ENCODE measurements at places on chromosomes 6 and 20. TPM values are rescaled to one million over a fixed set of nuclear protein-coding genes. Genes with fewer than 3 reads are reported as not detected.

The CYP21A2 gene
- total RNA-seq = 0.14 TPM

DNA sequence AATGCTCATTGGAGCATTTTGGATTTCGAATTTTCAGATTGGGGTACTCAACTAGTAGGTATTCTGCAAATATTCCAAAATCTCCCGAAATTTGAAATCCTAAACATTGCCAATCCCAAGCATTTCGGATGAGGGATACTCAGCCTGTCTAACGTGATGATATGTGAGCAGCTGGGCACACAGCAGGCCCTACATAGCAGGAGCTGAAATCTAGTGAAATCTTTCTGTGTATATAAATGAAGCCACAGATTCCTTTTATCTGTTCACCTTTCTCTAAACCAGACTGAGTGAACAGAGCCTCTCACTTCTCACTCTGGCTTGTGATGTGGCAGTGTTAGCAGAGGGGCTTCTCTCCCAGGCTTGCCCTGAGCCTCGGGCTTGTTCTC is 17.8 kb downstream of the STX16 start:
- H3K4me3 ChIP-seq = no peak overlapping the region
- no peak overlapping the region for H3K27ac ChIP-seq
- DNase-seq = no peak
- no peaks in the 10 kb centered on the region for H3K27me3 ChIP-seq
- peaks cover 30% of the 10 kb centered on the region for H3K36me3 ChIP-seq

DNA sequence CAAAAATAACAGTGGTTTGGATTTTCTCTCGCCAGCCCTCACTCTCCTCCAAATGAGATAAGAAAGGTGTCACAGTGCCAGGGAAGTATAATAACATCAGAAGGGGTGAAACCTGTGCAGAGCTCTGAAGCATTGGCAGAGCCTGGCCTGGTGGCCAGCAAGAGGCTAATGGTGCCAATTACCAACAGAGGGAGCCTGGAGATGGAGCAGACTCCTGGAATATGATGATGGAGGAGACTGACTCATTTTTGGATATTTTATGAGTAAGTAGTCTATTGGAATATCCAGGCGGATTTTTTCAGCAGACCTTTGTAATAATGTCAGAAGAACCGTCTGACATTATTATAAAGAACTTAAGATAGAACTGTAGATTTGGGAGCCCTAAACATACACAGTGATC is 442.6 kb upstream of the MARCKS start:
- no peaks in the 10 kb centered on the region for H3K27me3 ChIP-seq
- no peak for DNase-seq
- no peak overlapping the region for H3K4me3 ChIP-seq
- H3K36me3 ChIP-seq = peaks cover 3% of the 10 kb centered on the region
- no peak overlapping the region for H3K27ac ChIP-seq
- H3K4me1 ChIP-seq = peaks cover 18% of the 10 kb centered on the region

The SRSF12 gene
- total RNA-seq = 3.9 TPM

GRCh38 chr6:30154709-30155519 is 6.1 kb downstream of the TRIM10 start:
- H3K4me3 ChIP-seq = peak overlapping the region; percentile 26
- peak overlapping the region; percentile 58 for H3K27ac ChIP-seq
- H3K27me3 ChIP-seq = peaks cover 75% of the 10 kb centered on the region
- H3K36me3 ChIP-seq = no peaks in the 10 kb centered on the region
- no peak for DNase-seq
- peaks cover 20% of the 10 kb centered on the region for H3K4me1 ChIP-seq

The NOTCH4 gene
- total RNA-seq = 1.9 TPM

The DSE gene
- 80.5 TPM for total RNA-seq

The NKAIN4 gene
- 10.2 TPM for total RNA-seq

DNA sequence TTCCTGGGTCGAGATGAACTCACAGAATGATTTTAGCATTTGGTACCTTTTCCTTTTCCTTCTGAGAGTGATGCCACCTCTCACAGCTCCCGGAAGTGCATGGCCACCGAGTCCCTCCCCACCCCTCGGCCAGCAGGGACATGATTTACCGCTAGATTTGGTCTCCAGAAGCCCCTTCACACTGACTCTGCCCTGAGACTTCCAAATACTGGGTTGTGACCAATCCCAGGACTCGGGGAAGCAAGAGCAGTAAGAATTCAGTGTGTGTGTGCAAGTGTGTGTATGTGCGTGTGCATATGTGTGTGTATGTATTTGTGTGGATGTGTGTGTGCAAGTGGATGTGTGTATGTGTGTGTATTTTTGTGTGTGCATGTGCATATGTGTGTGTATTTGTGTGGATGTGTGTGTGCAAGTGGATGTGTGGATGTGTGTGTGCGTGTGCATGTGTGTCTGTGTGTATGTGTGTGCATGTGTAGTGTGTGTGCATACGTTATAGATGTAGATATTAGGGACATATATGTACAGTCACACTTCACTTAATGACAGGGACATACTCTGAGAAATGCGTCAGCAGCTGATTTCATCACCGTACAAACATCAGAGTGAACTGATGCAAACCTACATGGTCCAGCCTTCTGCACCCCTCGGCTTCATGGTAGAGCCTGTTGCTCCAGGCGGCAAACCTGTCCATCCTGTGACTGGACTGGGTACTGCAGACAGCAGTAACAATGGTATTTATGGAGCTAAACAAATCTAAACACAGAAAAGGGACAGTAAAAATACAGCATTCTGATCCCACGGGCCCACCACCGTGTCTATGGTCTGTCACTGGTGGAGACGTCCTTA is 374.5 kb downstream of the TAF4 start:
- no peak overlapping the region for H3K4me3 ChIP-seq
- H3K27me3 ChIP-seq = peaks cover 24% of the 10 kb centered on the region
- DNase-seq = no peak
- no peaks in the 10 kb centered on the region for H3K36me3 ChIP-seq

The CNKSR3 gene
- 18.4 TPM for total RNA-seq

- DNase-seq = no peak
- H3K36me3 ChIP-seq = no peaks in the 10 kb centered on the region
- peak overlapping the region; percentile 65 for H3K4me3 ChIP-seq
- H3K27me3 ChIP-seq = peaks cover 16% of the 10 kb centered on the region
- H3K4me1 ChIP-seq = peaks cover 14% of the 10 kb centered on the region
Measured at GRCh38 chr20:22446613-22447446, 137.5 kb downstream of the FOXA2 start.

DNA sequence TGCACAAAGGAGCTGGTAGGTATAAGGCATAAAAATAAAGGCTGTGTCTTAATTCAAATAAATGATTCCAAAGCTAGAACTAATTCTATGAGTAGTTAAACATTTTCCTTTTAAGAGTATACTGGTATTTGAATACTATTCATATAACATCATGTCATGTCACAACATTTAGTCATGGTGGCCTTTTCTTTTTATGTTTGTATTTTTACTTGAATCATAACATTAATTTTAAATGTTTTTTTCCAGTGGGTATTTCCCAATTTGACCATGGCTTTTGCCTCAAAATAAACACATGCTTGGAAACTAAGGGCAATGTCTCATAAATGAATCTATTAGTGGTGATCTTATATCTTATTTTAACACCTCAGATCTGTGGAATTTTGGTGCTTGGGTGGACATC is 177.1 kb downstream of the CD109 start:
- H3K4me3 ChIP-seq = no peak overlapping the region
- H3K36me3 ChIP-seq = no peaks in the 10 kb centered on the region
- H3K27me3 ChIP-seq = no peaks in the 10 kb centered on the region
- DNase-seq = no peak
- H3K4me1 ChIP-seq = no peaks in the 10 kb centered on the region

- no peak for DNase-seq
- peaks cover 14% of the 10 kb centered on the region for H3K4me1 ChIP-seq
- peaks cover 9% of the 10 kb centered on the region for H3K36me3 ChIP-seq
- H3K27me3 ChIP-seq = no peaks in the 10 kb centered on the region
- no peak overlapping the region for H3K4me3 ChIP-seq
Measured at GRCh38 chr6:144728804-144729203, 443.7 kb downstream of the UTRN start.

- DNase-seq = no peak
- H3K4me1 ChIP-seq = peaks cover 10% of the 10 kb centered on the region
- no peaks in the 10 kb centered on the region for H3K36me3 ChIP-seq
Measured at GRCh38 chr6:122775975-122776374, 3.5 kb upstream of the FABP7 start.

DNA sequence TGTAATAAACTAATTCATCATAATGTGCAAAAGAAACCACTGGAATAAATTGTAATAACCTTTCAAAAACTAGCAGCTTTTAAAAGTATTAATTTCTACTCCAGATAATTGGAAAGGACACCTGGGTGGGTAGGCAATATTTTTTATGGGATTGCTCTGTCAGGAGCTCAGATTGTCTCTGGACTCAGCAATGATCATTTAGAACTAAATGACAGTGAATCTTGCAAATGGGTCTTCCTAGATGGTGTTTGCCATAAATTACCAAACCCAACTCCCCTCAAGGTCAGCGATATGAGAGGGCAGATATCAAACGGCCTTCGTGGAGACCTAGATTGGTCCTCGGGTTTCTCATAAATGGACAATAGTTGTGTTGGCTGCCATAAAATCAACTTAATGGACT is 181.9 kb downstream of the HS3ST5 start:
- DNase-seq = no peak
- H3K36me3 ChIP-seq = no peaks in the 10 kb centered on the region
- H3K27me3 ChIP-seq = no peaks in the 10 kb centered on the region

DNA sequence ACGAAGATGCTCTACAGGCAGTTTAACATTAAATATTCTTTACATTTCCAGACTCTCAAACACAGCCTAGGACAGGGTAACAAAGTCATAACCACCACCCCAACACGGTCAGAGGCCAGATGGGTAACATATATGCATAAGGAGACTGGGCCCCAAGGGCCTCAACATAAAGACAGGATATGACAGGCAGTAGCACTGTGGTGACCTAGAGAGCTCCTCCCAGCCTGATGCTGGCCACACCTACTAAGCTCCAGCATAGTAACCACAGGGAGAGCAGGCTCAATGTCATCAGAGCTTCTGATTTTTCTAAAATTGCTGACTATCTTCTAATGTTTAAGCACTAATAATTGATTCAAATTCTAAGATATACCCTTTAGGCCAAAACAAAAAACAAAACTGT is 21.7 kb downstream of the SMLR1 start:
- no peaks in the 10 kb centered on the region for H3K27me3 ChIP-seq
- H3K36me3 ChIP-seq = no peaks in the 10 kb centered on the region
- DNase-seq = no peak
- peaks cover 12% of the 10 kb centered on the region for H3K4me1 ChIP-seq
- H3K27ac ChIP-seq = no peak overlapping the region

DNA sequence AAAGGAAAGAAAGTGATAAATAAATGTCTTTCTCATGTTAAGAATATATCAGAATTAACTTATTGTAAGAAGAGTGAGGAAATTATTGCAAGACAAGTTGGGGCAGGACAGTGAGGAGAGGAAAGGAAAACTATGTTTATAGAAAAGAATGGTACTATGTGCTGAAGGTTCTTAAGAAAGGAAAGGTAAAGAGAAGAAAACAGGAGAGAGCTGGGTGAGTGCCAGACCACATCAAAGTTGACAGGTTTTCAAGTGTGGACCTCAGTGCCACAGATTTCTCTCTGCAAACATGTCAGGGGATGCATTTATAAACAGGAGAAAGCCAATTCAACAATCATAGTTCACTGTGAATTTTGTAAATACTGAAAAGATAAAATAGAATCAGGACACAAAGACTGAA is 439.2 kb downstream of the PKHD1 start:
- no peaks in the 10 kb centered on the region for H3K36me3 ChIP-seq
- peaks cover 7% of the 10 kb centered on the region for H3K27me3 ChIP-seq
- no peak for DNase-seq
- H3K27ac ChIP-seq = no peak overlapping the region
- H3K4me1 ChIP-seq = peaks cover 6% of the 10 kb centered on the region

GRCh38 chr6:87702589-87702945 is 534 bp upstream of the AKIRIN2 start:
- H3K27ac ChIP-seq = peak overlapping the region; percentile 95
- H3K4me1 ChIP-seq = peaks cover 19% of the 10 kb centered on the region

The GGTLC1 gene
- total RNA-seq = not detected

- no peak overlapping the region for H3K4me3 ChIP-seq
- peaks cover 25% of the 10 kb centered on the region for H3K4me1 ChIP-seq
- no peaks in the 10 kb centered on the region for H3K27me3 ChIP-seq
- no peak for DNase-seq
Measured at GRCh38 chr6:139990856-139991465, 616.5 kb upstream of the CITED2 start.

DNA sequence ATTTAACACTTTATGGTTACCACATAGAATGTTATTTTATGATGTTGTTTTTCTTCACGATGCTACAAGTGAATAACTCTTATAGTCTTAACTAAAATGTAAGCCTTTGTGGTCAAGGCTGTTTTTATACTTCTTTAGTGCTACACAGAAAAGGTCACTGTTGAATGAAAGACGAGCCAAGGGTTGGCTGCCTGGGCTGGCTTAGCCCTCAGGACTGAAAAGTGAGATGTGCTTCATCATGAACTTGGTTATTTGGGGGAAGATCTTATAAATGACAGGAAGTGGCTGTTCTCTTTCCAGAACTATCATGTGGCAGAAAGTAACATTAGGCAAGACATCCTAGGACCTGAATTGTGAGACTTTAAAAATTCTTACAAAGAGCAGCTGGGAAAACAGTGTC is 404.0 kb downstream of the BTBD3 start:
- no peaks in the 10 kb centered on the region for H3K36me3 ChIP-seq
- H3K27ac ChIP-seq = no peak overlapping the region
- DNase-seq = no peak

DNA sequence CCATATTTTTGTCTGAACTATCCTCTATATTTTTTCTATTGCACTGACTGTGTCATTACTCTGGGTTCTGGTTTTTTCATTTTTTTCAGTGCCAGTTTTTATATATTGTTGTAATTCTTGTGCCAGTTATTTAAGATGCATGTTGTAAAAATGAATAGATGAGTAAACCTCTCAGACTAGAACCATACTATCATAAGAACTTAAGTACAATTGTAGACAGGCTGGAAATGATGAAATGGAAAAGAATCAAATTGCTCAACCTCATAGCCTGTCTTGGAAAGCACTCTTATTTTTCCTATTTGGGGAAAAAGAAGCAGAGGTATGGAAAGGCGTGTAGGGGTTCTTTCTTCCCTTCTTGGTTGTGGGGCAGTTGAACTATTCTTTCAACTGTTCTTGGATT is 30.2 kb downstream of the PANK2 start:
- no peaks in the 10 kb centered on the region for H3K4me1 ChIP-seq
- H3K4me3 ChIP-seq = no peak overlapping the region
- H3K36me3 ChIP-seq = peaks cover 30% of the 10 kb centered on the region
- H3K27me3 ChIP-seq = no peaks in the 10 kb centered on the region
- no peak for DNase-seq

Data from type B pancreatic cell (in vitro differentiated cells).